Melanocyte of skin (primary cell): ENCODE measurements at places on chromosomes 5 and 9. TPM values are rescaled to one million over a fixed set of nuclear protein-coding genes. Genes with fewer than 3 reads are reported as not detected.

Gene SLC1A3
- 6.3 and 10.0 TPM in 2 replicates for total RNA-seq

Gene TYRP1
- 6,402 and 6,617 TPM in 2 replicates for total RNA-seq

Gene MTAP
- total RNA-seq = 67.9 and 86.4 TPM in 2 replicates

Gene HAUS6
- total RNA-seq = 34.0 and 45.3 TPM in 2 replicates

Gene ADGRV1
- under 0.01 and 0.36 TPM in 2 replicates for total RNA-seq

Gene MTX3
- total RNA-seq = 11.3 and 17.3 TPM in 2 replicates

Gene HTR4
- not detected in 2 replicates for total RNA-seq

Gene BHMT
- total RNA-seq = 0.33 TPM in 1 of 2 replicates, not detected in the other

Gene RGS14
- total RNA-seq = 7.3 and 17.9 TPM in 2 replicates

Gene GALNT12
- 3.7 and 4.0 TPM in 2 replicates for total RNA-seq

Gene NSD1
- total RNA-seq = 47.3 and 67.1 TPM in 2 replicates

Gene NPR2
- 13.3 and 17.3 TPM in 2 replicates for total RNA-seq

Gene TRIM36
- total RNA-seq = 3.2 and 7.3 TPM in 2 replicates

Gene SCGB3A2
- total RNA-seq = not detected in 2 replicates

Gene COL15A1
- total RNA-seq = 0.46 and 0.67 TPM in 2 replicates

Gene ANKRD20A1
- total RNA-seq = 1.1 TPM in 1 of 2 replicates, not detected in the other

Gene C8G
- 1.1 TPM in 1 of 2 replicates, not detected in the other for total RNA-seq

Gene CCDC183
- total RNA-seq = 0.69 TPM in 1 of 2 replicates, not detected in the other

Gene NUTM2F
- not detected in 2 replicates for total RNA-seq

Gene GFPT2
- 1.7 and 3.1 TPM in 2 replicates for total RNA-seq

Gene PRRX2
- total RNA-seq = not detected in 2 replicates

Gene EGR1
- 0.67 and 0.77 TPM in 2 replicates for total RNA-seq

Gene PDE6A
- under 0.01 TPM in 1 of 2 replicates, not detected in the other for total RNA-seq

Gene TJP2
- total RNA-seq = 11.6 and 12.7 TPM in 2 replicates

Gene NKD2
- total RNA-seq = not detected in 2 replicates

Gene ZDHHC11B
- total RNA-seq = 0.34 and 2.9 TPM in 2 replicates

Gene RAB3C
- under 0.01 TPM in 1 of 2 replicates, not detected in the other for total RNA-seq

Gene TNC
- total RNA-seq = 138 and 174 TPM in 2 replicates

Gene F12
- total RNA-seq = 1.0 and 1.1 TPM in 2 replicates

Gene SPINK1
- 1.00 TPM in 1 of 2 replicates, not detected in the other for total RNA-seq

Gene DTWD2
- 10.3 and 13.6 TPM in 2 replicates for total RNA-seq

Gene WHRN
- 9.1 and 14.0 TPM in 2 replicates for total RNA-seq

Gene PCA3
- under 0.01 and 0.34 TPM in 2 replicates for total RNA-seq

Gene SLC6A19
- total RNA-seq = not detected in 2 replicates

Gene C5orf58
- 4.6 TPM in 1 of 2 replicates, not detected in the other for total RNA-seq

Gene SAPCD2
- total RNA-seq = 2.9 and 5.5 TPM in 2 replicates
